ENCODE measurements at places on chromosomes 5 and 9.
A peak's percentile ranks its signal among the peaks of the same experiment; 100 is the strongest.

DNA sequence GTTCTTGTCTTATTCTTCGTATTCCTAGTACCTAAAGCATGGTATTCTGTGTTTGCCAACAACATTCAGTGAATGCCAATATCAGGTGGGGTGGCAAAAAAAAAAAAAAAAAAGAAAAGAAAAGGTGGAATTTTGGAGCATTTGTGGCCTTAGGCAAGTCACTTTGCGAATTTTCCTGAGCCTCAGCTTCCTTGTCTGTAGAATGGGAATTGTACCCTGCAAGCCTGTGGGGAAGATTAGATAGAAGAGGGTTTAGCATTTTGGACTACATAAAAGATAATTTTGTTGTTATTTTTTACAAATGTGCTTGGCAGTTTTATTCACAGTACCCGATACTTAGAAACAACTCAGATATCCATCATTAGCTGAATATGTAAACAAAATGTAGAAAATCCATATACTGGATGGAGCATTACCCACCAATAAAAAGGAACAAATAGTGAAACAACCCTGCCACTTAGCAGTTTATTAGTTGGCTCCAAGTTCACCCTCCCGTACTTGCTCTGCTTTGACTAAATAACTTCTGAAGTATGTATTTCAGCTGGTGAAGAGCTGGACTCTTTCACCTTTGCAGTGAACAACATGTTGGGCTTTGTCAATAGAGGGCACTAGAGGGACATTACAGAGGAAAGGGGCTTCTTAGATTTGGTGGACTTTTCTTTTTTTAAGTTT is 13.6 kb downstream of the UBE2D2 start:
- peak; percentile 42 for DNase-seq

DNA sequence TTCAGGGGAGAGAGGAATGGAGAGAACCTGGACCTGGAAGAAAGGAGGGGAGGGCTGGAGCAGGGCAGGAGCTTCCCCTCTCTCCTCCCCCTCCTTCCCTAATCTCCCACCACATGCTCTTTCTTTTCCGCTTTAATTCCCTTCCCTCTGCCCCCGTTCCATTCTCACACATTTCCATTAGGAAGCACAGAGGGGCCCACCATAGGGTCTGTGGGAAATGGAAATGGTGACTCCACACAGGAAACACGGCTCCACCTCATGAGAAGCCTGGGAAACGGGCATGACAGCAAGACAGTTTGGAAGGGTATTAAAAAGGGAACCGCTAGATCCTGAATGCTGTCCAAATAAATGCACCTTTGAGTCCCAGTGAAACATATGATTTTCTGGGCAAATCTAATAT is 64.9 kb upstream of the ENTREP1 start:
- no peak for DNase-seq

DNA sequence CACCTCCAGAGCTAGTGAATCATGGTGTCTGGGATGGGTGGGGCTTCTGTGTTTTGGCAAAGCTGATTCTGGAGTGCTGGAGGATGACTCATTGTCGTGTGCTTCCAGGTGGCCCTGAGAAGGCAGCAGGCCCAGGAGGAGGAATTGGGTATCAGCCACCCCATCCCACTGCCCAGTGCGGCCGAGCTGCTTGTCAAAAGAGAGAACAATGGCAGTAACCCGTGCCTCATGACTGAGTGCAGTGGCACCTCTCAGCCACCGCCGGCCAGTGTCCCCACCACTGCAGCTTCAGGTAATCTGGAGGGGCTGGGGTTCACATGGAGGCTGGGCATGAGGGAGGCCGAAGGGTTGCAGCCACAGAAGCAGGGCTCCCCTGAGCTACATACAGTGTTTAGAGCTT is 5.4 kb downstream of the DMRT1 start:
- DNase-seq = no peak

- no peak for DNase-seq
Observed at GRCh38 chr9:135622415-135623020, 16.8 kb downstream of the GLT6D1 start.

DNA sequence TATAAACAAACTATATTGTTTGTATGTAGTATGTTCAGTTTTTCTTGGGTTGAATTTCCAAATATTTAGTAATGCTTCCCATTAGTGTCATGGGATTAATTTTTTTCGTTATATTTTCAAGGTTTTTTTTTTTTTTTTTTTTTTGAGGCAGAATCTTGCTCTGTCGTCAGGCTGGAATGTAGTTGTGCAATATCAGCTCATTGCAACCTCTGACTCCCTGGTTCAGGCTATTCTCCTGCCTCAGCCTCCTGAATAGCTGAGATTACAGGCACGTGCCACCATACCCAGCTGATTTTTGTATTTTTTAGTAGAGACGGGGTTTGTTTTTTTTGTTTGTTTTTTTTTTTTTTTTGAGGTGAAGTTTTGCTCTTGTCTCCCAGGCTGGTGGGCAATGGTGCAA is 10.6 kb downstream of the DDX46 start:
- no peak for DNase-seq

All from erythroblast (primary cell).